ENCODE measurements at places on chromosomes 5 and 9.
A peak's percentile ranks its signal among the peaks of the same experiment; 100 is the strongest.

GRCh38 chr9:104871961-104872527, 55.9 kb downstream of the ABCA1 start:
- DNase-seq = no peak

DNA sequence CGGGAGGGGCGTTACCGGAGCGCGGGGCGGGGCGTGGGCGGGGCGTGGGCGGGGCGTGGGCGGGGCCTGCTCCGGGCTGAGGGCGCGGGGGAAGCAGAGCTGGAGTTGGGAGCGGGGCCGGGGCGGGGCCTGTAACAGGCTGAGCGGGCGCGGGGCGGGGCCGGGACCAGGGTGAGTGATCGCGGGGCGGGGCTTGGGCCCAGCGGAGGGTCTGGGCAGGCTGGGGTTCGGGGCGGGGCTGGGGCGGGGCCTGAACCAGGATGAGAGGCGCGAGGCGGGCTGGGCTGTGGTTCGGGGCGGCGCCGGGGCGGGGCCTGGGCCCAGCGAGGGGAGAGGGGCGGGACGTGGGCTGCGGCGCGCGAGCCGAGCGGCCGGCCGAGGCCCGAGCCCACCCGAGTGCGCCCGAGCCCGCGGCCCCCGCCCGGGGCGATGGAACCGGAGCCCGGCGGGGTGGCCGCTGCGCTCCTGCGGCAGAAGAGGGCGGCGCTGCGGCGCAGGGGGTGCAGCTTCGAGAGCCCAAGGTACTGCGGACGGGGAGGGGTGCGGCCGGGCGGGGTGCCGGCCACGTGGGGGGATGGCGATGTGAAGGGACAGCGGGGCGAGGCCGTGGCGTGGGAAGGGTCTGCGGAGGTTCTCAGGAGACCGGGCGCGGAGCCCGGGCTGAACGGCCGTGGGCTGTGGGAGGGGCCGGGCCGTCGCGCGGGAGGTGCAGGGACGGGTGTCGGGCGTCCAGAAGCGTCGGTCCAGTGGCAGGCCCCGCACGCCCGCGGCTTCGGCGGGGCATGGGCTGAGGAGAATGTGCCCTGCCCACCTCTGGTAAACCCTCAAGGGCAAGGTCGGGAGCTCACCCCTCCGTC, 39.5 kb upstream of the GARNL3 start:
- peak; percentile 90 for DNase-seq

DNA sequence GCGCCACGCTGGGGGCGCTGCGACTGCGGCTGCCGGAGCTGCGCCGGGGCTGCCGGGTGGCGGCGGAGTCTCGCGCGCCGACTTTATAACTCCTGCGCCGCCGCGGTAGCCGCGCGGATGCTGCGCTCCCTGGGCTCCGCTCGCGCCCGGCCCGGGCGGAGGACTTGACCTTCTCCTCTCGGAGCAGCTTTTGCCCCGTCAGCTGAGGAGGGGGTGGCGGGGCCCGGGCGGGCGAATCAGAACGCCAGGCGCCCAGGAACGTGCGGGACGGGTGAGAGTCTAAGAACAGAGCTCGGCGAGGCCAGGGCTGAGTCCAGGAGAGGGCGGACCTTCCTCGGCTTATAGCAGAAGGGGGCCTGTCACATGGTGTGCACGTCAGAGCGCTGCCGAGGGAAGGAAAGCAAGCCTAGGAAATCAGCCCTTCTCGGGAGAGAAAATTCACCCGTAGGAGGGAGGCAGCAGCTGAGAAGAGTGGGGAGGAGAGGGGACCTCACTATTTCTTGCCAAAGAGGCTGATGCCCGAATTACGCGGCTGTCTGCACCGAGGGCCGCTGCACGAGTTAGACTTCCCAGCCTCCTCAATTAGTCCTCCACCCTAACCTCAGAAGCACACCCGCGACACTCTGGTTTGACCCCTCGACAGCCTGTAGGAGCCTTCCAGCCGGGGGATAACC, at the start of gene FOXD1:
Gene FOXD1, minus strand, starts transcription at position 315 of the 674 bp plus-strand sequence. CDS start 415 bp downstream, outside the sequence.
- peak; percentile 98 for DNase-seq

DNA sequence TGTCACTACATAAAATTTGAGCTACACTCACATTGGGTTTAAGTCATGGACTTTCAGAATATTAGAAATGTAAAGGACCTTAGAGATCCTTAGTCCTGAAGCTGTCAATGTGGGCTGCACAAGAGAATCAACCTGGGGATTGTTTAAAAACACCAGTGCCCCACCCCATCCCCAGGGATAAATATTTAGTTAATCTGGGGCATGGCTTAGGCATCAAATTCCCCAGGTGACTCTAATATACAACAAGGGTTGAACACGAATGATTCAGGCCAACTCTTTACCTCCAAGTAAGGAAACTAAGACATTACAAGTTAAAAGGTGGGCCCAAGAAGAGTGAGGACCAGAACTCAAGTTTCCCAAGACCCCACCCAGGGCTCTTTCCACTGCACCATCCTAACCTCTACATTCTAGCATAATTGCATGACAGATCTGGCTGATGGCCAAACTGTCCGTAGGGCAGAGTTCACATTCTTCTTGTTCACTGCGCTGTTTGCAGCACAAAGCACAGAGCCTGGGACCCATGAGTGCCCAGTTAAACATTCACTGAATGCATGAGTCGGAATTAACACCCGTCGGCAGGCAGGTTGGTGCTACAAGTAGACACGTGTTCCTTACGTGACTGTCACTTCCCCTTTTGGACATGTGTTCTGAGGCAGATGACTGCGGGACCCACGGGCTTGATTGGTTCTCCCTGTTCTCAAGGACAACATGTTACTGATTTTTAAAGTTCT, 25.2 kb downstream of the CYFIP2 start:
- DNase-seq = peak; percentile 11

DNA sequence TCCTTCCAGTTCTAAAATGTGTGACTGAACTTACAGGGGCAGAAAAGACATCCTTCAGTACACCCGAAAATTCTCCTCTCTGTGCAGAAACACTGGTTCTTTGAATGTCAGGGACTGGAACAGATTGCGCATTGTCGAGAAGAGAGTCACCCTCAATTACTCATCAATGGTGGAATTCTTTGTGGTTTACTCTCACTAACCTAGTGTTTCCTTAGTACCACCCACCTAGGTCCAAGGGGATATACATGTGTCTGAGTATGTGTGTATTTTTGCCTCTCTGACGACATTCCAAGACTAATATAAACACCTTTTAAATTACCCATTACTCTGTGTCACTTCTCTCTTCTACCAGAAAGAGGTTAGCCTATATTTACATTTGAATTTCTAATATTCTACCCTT, 660.8 kb downstream of the TLE1 start:
- DNase-seq = peak; percentile 98

- DNase-seq = no peak
Measured at GRCh38 chr9:88308831-88309560, 79.2 kb upstream of the SPIN1 start.

DNA sequence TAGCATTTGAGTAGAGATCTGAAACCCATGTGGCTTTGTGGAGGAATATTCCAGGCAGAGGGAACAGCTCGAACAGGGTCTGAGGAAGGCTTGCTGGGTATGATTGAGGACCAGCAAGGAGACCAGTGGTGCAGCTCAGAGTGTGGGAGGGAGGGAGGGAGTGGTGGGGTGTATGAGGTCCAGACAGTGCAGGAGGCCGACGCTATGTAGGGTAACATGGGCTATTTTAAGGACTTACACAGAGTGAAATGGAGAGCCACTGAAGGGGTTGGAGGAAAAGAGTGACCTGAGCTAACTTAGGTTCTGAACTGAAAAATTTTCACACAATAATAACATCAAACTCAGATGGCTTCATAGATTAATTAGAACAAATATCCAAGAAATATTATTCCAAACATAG, 41.9 kb downstream of the HMGXB3 start:
- no peak for DNase-seq

- peak; percentile 50 for DNase-seq
Measured at GRCh38 chr5:154390096-154390495, 55.7 kb upstream of the SAP30L start.

DNA sequence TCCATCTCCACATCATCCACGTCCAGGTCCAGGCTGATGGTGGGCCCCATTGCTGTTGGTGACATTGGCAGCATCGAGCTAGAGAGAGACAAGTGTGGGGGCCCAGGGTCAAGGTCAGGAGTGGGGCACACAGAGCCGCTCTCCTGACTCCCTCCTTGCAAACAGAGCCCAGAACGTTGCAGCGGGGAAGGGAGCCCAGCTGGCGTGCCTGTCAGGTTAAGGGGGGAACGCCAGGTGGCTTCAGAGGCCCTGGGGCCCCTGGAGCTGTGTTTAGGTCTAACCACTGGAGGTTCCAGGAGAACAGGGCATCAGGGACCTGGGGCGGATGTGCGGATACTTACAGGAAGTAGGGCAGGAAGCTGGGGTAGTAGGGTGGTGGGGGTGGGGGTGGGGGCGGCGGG, 7.5 kb downstream of the RNF44 start:
- no peak for DNase-seq

DNA sequence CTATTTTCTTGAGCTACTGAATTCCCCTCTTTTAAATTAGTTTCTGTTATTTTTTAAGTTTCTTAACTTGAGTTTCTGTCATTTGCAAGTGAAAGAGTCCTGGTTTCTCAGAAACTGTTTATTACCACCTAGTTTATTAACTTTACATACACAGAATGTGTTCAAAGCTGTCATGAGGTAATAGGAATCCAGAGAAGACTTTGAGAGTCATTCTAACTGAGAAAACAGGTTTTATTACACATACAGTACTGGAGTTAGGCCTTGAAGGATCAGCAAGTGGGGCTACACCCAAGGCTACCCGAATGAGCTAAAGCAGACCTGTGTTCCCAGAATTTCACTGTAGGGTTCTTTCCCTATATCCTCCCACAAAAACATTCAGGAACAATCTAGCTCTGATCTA, 33.1 kb downstream of the FAM114A2 start:
- no peak for DNase-seq

DNA sequence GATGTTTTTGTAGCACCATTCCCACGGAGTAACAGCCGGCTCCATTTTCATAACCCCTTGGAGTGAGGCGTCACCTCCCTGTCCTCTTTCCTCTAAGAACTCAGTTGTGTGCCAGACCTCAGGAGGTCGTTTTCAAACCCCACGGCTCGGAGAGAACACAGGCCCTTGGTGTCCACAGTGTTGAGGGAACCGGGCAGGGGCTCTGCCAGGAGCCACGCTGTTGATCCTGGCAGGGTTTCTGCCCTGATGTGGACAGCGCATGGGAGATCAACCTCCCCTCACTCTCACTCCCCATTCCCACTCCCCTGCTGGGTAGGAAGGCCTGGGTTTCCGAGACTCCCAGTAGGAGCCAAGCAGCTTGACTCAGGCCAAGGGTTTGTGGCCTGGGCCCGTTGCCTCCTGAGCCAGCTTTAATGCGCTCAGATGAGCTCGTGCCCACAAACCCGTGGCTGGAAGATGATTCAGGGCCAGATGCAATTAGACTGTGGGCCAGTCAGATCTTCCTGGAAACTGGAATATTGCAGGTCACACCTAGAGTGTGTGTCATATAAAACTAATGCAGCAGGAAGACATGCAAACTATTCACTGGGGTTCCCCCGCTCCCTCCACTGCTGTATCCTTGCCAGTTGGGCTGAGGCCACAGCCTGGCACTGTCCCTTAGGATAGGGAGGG, 133.4 kb downstream of the SLC12A2 start:
- peak; percentile 71 for DNase-seq

DNA sequence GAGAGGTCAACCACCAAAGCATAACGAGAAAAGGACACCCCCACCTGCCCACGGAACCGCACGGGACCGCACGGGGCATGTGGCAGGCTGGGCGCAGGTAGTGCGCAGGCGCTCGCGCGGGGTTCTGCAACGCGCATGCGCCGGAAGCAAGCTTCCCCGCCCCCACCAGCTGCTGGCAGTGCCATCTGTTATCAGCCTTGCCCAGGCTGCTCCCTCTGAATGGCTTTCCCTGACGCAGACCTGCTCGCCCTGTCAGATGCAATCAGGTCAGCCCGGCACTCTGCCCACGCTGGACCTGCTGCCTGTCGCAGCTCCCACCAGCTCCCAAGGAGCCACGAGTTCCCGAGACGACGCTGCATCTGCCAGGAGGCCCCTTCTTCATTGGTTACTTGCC, 22.8 kb downstream of the PTCH1 start:
- DNase-seq = no peak

- DNase-seq = peak; percentile 56
Measured at GRCh38 chr5:143550986-143551630, 147.6 kb upstream of the NR3C1 start.

GRCh38 chr5:160347448-160347847, 23.0 kb downstream of the C1QTNF2 start:
- DNase-seq = no peak

GRCh38 chr9:38196714-38197113, 127.7 kb upstream of the SHB start:
- no peak for DNase-seq

All from ELR (cell line).